ENCODE measurements at places on chromosomes 3 and 15. TPM values are rescaled to one million over a fixed set of nuclear protein-coding genes. Genes with fewer than 3 reads are reported as not detected.
A peak's percentile ranks its signal among the peaks of the same experiment; 100 is the strongest.

DNA sequence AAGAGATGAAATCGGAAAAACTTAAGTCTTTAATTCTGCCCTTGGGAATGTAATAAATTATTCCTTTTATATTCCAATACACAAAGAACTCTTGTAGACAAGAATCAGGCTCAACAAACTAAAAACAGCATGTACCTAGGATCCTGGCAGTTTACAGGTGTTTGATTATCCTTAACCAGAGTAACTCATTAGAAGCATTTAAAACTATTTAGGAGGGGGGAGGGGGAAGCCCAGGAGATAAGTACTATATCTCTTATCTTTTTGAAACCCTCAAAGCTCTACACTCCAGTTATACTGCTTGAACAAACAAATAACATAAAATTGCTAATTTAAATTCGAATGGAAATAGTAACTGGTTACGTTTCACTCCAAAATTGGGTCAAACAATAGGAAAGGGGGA is 1.9 kb downstream of the CNBP start:
- no peak for DNase-seq

CRABP1 gene
- 12.8 TPM for total RNA-seq

GRCh38 chr3:13836658-13837587 is 42.9 kb downstream of the WNT7A start:
- DNase-seq: no peak

MEX3B gene
- 12.7 TPM for total RNA-seq

GASK1A gene
- 0.78 TPM for total RNA-seq

GOLGA8Q gene
- total RNA-seq: 3.9 TPM

DNA sequence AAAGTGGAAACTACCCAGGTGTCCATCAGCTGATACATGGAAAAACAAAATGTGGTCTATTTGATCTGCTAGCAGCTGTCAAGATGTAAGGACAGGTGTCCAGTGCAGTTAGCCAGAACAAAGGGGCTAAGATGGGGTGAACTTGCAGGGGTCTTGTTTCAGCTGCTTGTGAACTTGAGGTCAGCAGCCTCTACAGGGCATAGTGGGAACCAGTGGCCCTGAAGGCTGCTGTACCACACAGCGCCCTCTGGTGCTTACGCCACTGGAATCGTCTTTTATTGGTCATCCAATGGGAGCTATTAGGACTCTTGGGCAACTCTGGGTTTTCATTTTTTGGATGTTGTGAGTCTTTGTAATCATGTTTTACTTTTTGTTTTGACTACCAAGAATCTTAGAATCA is 62.2 kb upstream of the CTSH start:
- DNase-seq: peak; percentile 82

CEP97 gene
- total RNA-seq: 20.4 TPM

DNA sequence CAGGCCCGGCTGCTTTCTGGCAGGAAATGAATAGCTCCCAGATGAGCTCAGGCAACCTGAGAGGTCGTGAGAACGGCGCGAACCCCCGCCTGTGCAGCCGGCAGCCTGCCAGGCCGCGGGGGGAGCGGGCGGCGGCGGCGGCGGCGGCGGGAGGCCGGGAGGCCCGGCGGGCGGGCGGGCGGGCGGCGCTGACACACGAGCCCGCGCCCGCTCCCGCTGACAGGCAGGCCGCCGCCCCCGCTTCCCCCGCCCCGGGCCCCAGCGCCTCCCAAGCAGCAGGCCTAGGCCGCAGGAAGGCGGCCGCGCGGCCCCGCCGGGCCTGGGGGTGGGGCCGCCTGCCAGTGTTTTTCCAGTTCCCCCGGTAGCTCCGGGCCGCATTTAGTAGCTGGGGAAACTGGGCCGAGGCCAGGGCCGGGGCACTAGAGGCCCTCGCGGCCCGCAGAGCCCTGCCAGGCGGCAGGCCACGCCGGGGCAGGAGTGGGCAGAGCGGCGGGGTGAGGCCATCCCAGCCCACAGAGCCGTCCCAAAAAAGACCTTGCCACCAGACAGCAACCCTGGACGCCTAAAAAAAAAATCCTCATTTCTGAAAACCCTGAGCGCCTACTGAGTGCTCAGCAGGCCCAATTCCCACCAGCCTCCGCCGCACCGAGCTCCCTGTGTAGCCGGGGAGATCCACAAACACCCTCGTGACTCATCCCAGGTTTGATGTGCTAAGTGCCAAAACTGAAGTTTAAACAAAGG is 5.6 kb downstream of the HES1 start:
- peak; percentile 91 for DNase-seq

DNA sequence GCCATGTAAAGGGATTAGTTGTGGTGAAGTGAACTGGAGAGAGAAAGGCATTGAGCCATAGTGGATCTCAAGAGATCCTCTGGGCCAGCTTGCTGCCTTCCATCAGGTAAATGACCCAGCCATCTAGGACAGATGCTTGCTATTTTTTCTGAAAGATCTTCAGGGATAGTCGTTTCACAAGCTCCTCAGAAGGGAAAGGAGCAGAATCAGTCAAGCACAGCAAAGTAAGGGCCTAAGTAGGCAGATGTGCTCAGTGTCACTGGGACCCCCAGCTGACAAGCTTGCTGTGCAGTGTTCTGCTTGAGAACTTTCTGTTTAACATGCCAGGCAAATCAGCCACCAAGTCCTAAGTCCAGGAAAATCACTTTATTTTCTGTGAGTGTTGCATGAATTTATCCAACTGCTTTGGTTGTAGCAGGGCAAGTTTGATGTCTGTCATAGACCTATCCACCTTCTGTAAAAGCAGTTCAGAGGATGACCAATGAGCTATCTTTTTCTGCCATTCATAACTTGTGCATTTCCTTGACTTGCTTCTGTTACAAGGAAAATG is 319.8 kb downstream of the IL5RA start:
- no peak for DNase-seq

- no peak for DNase-seq
Observed at GRCh38 chr3:55854494-55854893, 367.4 kb upstream of the WNT5A start.

GRCh38 chr3:70094197-70094596 is 94.7 kb downstream of the SAMMSON start:
- DNase-seq: no peak

- no peak for DNase-seq
Observed at GRCh38 chr3:117688583-117688982, 979.0 kb downstream of the TUSC7 start.

DNA sequence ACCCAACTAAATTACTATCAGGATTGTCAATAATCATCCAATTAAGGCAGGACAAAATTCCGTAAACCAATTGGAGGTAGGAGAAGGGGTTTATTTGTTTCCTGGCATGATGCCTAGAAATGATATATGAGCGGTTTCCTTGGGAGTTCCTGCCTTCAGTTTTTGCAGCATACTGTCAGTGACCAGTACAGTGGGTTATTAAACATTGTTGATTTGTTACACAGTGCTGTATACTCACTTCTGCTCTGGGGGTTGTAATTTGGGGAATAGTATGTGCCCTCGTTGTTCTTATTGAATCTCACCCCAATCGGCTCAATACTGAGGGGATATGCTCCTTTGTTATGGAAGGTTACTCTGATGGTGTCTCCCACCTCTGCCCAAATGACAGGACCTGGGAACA is 22.2 kb downstream of the CP start:
- DNase-seq: no peak

DNA sequence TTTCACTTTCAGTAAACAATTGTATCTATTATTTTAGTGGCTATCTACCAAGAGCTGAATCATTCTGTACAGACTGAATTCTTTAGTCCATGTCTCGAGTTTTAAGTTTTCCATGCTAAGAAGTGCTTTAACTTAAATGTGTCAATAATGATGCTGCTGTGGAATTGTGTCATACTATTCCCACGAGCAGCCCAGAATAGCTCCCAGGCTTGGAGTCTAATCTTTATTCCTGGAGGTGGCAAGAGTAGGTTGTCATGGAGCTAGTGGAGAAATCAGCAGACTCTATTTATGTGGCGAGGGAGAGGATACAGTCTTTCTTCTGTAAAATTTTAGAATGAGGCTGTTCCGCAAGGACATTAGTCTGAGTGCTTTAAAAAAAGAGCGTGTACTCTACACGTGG is 207.2 kb downstream of the ROBO2 start:
- no peak for DNase-seq

- peak; percentile 94 for DNase-seq
Observed at GRCh38 chr3:170356596-170357175, 829 bp upstream of the SKIL start.

GNAT1 gene
- not detected for total RNA-seq

- DNase-seq: no peak
Observed at GRCh38 chr15:72197041-72197459, 537 bp downstream of the GRAMD2A start.

CHRNB4 gene
- 0.14 TPM for total RNA-seq

- no peak for DNase-seq
Observed at GRCh38 chr15:70322051-70322668, 224.4 kb upstream of the TLE3 start.

All from cardiac muscle cell (in vitro differentiated cells and primary cell).